HuH-7.5 (cell line): ENCODE measurements at places on chromosomes 12 and 14.

DNA sequence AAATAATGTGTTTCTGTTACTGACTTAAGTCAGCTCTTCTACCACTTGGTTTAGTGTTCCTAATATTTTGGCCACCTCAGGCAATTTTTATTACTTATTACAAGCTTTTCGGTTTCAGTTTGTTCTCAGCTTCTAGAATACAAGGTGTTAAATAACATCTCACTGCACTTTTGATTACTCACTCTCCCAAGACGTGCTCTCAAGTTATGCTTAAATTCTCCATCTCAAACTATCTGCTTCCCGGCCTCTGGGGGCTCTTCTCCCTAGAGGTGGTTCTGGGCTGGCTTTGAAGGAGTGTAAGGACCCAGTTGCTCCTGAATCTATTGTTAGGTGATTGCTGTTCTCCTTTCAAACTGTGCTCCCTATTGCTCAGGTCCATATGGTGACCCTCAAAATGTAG lies 193.9 kb upstream of the DDHD1 start:
- no peak for DNase-seq

- no peak for DNase-seq
These were observed 42.4 kb downstream of the OVCH1 start for GRCh38 chr12:29455087-29455486.

DNA sequence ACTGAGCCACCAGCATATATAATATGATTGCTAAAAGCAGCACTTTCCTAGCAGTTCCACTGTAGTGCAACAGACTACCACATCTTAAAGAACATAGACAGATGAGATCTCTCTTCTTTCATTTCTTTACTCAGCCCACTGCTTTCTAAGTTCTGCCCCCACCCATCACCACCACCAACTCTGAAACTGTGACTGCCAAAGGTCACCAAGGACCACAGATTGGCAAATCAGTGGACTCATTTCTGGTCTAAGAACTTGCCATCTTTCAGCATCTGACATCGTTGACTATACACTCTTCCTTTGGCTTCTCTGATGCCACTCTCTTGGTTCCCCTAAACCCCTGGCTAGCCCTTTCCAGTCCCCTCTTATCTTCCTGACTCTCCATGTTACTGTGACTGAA lies 38.4 kb downstream of the IFNG start:
- DNase-seq, result no peak

DNA sequence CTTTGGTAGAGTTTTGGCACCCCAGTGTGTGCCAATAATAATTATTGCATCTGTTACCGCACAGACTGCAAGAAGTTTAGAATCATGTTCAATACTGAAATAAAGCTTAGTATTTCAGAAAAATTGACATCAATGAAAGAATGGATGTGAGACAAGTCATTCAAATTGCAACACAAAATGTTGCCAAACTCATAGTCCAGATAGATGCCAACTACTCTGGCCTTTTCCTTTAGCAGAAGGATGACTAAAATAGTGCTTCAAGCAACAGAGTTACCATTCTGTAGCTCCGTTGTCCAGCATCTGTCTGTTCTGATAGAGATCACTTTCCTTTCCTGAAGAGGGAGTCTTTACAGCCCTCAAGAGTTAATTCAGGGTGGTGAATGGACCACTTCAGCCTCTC lies 77.5 kb downstream of the LIN7A start:
- DNase-seq, result no peak

DNA sequence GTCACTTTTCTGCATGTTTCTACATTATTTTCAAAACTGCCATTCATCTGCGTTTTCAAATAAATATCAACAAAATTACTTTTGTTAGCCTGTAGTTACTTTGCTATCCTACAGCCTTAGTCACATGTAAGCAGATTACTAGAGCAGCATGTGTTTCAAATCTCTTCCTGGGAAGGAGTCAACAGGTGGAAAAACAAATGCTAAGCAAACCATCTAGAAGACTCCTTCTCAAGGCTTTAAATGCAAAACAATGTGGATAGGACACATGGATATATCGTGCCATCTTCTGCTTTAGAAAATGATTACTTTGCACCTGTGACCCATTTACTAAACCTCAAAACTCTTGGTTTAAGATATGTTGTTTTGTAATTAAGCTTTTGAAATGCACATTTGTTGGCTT lies 108.9 kb downstream of the SSPN start:
- no peak for DNase-seq

DNA sequence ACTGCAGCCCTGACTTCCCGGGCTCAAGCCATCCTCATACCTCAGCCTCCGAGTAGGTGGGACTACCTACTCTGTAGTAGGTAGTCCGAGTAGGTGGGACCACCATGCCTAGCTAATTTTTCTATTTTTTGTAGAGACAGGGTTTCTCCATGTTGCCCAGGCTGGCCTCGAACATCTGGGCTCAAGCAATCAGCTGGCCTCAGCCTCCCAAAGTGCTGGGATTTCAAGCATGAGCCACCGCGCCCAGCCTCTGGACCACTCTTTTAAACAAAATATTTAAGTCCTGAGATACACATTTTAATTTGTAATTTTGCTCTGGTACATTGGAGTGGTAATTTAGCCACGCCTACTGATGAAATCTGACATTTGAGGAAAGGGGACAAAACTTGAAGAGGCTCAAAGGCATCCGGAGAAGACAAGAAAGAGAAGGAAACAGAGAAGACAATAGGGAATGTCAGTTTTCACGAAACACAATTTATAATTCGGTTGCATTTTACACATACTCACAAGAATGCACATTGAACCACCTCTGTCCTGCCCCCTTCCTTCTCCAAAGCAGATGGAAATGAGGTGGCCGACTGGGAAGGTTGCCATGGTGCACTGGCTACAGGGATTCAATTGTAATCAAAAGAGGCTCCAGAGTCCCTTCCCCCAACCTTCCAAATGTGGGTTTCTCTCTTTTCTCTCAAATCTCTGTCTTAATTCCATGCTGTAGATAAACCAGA lies 9.7 kb upstream of the TUBA1A start:
- DNase-seq, result no peak

GRCh38 chr12:10227648-10228047 lies 15.0 kb downstream of the GABARAPL1 start:
- DNase-seq, result no peak

DNA sequence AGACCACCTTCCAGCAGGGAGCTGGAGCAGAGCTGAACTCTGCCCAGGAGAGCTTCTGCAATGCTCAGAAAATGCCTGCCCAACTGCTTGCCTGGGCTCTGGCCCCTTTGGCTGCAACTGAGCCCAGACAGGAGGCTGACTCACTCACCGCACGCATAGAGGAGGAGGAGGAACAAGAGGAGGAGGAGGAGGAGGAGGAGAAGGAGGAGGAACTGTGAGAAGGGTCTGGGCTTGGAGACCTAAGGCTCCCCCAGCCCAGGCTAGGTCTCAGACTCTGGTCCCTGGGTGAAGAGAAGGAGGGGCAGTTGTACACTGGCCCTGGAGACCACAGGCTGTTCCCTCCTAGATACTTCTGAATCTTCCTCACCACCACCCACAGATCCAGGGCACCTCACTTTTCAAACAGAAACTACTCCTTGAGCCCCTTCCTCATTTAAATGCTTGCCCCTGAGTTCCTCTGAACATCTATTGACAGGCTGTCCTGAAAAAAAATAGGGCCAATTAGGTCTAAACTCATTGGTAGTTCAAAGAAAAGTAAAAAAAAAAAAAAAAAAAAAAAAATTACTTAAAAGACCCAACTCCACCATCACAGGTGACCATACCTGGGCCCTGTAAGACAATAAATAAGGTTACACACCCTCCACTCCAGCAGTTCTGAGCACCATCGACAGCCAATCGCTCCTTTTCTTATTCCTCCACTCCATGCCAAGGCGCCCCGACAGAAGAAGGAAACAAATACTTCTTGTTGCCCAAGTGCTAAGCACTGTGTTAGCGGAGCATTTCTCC lies 674 bp downstream of the VDR start:
- DNase-seq, result no peak

DNA sequence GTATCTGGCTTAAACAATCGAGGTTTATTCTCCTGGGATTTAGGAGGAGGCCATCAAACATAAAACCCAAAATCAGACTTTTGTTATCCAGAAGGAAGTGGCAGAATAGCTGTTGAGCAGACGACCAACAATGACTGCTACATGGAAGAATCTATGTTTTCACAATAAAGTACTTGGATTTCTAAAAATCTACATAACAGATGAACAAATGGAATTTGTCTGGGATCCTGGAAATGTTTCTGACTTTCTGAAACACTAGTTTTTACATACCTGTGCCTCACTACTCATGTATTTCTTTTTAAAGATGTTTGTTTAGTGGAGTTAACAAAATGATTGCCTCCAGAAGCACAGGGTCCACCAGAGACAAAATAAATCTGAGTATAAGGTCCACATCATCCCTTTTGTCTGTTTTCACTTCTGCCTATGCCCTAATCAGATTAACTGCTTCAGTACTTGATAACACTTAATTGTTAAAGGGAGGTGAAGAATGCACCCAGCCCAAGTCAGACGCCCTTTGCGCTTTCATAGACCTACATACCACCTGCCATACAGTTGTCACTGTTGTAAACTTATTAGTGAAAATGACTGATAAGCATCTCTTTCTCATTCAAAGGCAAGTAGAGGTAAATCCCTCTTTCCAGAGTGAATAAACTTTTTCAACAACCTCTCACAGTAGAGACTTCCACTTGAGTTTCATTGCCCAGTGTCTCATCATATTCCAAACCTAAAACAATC lies 164.6 kb downstream of the EGLN3 start:
- no peak for DNase-seq

GRCh38 chr14:77314043-77314442 lies 6.6 kb downstream of the POMT2 start:
- no peak for DNase-seq

DNA sequence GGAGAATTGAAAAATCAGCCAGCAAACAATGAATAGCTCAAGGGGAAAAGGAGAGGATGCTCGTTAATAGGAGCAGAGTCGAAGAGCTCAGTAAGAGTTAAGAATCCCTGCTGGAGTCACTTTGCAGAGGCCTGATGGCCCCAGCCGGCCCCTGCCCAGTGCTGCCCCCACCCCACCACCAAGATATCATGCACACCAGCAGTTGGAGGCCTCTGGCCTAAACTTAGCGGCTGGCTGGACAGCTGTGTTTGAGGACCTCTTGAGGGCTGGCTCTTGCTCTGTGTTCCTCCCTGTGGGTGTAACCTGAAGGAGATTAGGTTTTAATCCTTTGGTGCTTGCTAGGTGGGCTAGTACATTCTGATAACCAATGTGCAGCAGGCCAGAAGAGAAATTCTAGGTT lies 142.0 kb downstream of the PLXNC1 start:
- DNase-seq, result no peak

DNA sequence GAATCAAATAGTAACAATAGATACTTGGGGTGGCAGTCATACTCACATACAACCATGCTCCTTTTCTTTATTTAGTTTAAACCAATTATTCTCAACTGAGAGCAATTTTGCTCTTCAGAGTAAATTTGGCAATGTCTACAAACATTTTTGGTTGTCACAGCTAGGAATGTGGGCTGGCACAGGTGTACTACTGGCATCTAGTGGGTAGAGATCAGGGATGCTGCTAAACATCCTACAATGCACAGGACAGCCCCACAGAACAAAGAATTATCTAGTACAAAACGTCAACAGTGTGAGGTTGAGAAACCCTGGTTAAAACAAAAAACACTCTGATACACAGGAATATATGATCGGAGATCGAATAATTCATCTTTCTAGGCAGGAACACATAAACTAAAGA lies 186.5 kb downstream of the NELL2 start:
- DNase-seq, result no peak

DNA sequence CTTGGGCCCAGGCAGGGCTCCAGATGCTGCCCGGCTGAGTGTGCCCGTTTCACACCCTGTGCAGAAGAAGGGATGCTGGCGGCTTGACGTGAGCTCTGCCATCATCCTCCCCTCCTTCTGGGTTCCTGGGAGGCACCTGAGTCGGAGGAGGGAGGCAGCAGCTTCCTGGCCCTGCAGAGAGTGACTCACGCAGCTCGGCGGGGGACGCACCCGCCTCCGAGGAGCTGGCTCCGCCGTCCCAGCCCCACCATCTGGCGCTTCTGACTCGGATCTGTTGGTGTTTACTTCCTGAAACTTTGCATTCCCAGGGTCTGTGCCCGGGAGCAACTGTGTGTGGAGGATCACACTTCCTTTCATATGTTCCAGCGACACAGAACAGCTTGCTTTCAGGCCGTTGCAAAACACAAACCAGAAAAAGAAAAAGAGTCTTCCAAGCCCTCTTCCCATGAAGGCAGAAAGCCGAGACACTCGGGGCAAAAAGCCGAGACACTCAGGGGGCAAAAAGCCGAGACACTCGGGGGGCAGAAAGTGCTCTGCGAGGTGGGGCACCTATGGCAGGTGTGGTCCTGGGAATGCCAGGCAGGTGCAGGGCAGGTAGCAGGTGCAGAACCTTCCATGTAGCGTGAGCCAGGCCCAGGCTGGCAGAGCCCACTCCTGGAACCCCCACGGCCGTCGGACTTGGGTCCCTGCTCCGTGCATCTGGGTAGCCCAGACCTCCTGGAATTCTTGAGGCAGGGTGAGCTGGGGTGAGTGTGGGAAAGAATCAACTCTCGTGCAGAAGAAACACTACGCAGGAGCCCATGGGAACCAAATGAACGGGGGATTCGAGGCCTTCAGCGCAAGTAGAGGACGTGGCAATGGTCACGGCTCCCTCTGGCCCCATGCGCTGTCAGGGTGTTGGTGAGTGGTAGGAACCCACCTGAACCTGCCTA lies 27.6 kb upstream of the GALNT9 start:
- DNase-seq, result no peak

DNA sequence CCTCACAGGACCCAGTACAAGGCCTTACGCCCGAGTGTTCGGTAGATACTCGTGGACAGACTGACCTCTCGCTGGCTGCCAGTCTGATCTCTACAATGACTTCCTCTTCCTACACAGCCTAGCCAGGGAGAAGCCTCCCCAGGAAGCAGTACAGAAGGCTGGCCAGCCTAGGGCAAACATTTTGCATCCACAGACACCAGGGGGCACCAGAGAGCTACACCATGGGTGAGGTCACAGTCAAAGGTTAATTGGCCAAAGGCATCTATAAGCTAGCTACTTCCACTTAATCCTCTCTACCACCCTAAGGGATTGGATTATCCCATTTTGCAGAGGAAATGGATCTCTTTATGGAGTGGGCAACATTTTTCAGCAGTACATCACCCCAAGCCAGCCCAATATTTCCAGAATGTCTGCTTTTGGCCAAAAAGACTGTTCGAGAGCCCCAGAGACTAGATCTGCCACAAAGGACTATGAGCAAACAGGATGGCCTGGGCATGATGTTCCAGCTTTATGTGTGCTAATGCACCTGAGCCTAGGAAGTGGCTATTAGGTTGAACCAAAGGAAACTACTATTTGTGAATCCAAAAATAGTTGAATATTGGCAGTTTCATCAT lies 14.6 kb upstream of the PNMA1 start:
- peak; percentile 89 for DNase-seq

DNA sequence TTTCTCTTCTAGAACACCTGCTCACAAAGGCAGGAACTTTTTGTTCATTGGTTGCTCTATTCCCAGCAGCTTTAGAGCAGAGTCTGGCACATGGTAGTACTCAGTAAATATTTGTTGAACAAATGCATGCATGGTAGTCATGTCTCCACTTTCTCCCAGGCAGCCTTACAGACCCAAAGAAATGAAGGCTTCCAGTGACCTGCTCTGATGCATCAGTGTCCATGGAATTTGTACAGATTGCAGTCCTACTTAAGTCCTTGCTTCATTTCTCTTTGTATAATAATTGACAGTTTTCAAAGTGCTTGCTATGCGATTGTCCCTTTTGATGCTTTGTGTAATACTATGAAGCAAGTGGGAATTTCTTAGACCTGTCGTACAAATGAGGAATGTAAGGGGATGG lies 119.6 kb downstream of the DERA start:
- DNase-seq, result no peak

- peak; percentile 65 for DNase-seq
These were observed at the start of gene UNC119B for GRCh38 chr12:120710031-120710804. TSS of gene UNC119B (plus strand) at chr12:120710458. CDS start at chr12:120710475, 17 bp downstream.
